ENCODE measurements at places on chromosomes 3 and 15.
A peak's percentile ranks its signal among the peaks of the same experiment; 100 is the strongest.

DNA sequence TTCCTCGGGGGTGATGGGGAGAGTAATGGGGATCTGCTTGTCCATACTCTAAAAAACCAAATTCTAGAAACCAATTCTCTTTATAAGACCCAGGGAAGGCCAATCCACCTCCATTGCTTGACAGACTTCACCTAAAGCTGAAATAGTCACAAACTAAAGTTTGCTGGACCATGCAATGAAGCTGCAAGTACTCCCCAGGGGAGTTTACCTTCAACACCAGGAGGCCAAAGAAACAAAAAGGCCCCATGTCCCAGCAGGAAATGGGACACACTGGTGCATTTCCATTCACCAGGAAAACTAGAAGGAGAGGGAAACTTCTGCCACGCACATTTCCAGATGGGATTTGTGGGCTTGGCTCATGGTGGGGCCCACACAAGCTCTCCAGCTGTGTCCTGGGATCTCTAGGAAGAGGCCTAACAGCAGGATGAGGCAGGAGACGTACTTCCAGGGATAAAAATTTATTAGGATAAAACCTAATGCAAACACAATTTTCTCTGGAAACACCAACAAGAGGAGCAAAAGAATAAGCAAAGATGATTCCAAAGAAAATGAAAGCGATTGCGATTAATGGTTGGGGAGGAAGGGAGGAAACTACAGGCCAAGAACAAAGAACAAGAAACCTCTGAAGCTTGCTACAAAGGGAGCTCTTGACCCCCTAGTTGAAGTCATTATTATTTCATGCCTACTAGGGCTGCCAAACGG is 238.0 kb upstream of the LRTM1 start:
- no peak for DNase-seq

- no peak for DNase-seq
These were observed 624.8 kb downstream of the MAGI1 start for GRCh38 chr3:65413891-65414290.

GRCh38 chr3:61269435-61269834 is 18.2 kb upstream of the FHIT start:
- DNase-seq, result no peak

DNA sequence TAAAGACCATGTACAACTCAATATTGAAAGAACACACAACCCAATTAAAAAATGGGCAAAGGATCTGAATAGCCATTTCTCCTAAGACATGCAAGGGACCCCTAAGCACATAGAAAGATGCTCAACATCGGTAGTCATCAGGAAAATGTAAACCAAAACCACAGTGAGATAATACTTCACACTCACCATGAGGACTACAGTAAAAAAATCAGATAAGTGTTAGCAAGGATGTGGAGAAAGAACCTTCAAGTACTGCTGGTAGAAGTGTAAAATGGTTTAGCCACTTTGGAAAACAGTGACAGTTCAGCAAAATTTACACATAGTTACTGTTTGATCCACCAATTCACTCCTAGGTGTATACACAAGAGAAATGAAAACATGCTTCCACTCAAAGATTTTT is 30.1 kb upstream of the XIRP1 start:
- no peak for DNase-seq

DNA sequence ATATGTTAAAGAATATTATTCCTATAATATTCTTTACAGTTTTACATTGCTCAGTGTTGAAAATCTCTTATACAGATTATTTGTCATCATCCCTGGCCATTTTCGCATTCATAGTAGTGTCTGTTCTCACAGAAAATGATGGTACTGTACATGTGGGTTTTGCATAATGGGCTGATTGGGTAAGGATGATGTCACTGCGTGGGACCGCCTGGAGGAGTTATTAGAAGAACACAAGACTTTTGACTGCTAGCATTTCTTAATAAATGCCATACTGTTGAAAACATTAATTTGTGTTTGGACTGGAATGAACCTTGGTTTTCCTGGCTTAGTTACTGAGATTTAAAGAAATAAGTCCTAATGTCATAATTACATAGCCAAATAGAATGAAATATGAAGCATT is 20.3 kb downstream of the LRCH3 start:
- no peak for DNase-seq

GRCh38 chr3:4707324-4707723 is 214.2 kb downstream of the ITPR1 start:
- DNase-seq, result no peak

DNA sequence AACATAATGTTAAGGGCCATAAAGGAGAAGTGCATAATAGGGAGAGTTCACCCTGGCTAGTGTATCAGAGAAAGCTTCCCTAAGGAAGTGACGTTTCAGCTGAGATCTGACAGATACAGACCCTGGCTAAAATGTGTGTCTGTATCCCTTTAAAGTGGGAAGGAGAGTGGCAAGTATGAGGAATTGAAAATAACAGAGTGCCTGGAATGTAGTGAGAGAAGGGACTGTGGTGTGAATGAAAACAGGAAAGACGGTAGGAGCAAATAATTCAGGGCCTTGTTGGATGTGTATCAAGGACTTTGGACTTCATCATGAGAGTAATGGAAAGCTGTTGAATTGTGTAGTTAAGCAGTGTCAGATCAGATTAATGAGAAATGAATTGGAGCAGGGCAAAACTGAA is 30.5 kb downstream of the NEO1 start:
- DNase-seq, result no peak

DNA sequence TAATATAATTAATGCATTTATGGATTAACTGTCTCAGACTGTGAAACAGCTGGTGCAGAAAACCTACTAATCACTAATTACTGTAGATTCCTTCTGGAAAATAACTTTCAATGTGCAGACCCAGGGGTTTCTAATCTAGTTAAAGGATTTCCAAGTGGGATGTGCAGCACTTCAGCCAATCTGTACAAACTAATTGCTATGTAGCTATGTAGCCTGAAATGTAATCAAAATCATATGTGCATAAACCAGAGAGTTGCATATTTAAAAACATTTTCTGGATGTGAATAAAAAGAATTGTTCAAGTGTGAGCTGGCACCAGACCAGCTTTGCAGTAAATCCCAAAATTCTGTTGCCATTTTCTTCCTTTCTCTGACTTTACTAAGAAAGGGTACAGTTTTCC is 127.5 kb upstream of the CD96 start:
- no peak for DNase-seq

DNA sequence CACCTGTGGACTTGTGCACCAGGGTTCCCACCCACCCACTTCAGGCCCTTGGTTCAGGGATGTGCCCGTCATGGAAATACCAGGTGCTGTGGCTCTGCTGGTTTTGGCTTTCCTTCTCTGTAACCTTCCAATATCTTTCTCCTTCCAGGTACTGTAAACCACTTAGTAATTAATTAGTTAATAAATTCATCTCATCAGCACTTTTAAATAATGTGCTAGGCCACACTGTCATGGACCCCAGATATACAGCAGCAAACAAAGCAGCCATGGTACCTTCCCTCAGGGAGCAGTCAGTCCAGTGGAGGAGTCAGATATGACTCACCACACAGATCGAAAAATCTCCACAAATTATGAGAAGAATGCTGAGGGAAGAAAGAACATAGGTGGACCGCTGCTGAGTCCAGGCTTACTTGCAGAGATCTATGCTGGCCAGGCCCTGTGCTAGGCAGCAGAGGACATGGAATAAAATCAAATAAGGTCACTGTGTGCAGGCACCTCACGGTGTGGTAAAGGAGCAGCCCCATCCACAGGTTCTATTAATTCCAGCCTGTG is 6.8 kb upstream of the GATA2 start:
- no peak for DNase-seq

DNA sequence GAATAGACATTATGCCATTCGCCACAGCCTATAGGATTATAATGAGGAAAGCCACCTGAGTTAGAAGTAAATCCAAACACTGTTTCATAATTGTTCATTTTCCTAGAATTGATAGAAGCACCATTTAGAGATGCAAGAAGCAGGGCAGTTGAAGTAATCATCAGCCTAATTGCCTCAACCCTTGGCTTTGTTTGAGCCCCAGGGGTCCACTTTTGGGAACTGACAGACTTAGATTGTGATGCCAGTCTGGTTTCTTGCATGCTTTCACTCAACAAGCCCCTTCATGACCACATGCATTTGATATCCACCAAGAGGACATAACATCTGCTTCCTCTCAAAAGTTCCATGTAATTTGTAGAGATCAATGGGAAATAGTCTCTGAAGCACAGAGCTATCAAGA is 97.2 kb upstream of the COL8A1 start:
- no peak for DNase-seq

- no peak for DNase-seq
These were observed 109.0 kb downstream of the SAMMSON start for GRCh38 chr3:70108546-70108945.

- no peak for DNase-seq
These were observed 11.7 kb upstream of the ATG7 start for GRCh38 chr3:11260460-11260859.

DNA sequence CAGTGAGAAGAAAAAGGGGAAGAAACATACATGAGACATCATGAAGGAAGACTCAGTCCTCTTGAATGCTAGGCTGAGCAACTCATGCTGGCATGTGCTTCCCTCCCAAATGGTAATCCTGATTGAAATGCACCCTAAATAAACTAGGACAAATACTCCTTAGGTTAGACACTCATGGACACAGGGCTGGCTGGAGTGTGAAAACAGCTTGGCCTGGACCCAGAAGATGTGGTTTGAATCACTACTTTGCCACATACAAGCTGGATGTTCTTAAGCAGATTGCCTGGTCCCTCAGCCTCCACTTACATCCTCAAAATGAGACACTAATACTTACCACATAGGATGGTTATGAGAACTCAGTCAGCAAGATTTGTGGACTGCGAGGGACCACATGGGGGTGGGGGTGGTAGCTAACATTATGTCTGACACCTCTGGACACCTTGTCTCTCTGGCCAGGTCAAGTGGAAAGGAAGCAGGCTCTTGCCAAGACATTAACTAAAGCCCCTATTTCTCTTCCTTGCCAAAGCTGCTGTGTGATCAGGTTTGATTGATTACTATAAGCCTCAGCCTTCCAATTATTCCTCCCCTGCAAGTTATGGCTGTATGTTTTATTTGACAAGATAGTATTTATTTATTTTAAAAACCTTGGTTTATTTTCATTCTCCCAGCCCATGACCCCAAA is 138.9 kb upstream of the SLC7A14 start:
- no peak for DNase-seq

DNA sequence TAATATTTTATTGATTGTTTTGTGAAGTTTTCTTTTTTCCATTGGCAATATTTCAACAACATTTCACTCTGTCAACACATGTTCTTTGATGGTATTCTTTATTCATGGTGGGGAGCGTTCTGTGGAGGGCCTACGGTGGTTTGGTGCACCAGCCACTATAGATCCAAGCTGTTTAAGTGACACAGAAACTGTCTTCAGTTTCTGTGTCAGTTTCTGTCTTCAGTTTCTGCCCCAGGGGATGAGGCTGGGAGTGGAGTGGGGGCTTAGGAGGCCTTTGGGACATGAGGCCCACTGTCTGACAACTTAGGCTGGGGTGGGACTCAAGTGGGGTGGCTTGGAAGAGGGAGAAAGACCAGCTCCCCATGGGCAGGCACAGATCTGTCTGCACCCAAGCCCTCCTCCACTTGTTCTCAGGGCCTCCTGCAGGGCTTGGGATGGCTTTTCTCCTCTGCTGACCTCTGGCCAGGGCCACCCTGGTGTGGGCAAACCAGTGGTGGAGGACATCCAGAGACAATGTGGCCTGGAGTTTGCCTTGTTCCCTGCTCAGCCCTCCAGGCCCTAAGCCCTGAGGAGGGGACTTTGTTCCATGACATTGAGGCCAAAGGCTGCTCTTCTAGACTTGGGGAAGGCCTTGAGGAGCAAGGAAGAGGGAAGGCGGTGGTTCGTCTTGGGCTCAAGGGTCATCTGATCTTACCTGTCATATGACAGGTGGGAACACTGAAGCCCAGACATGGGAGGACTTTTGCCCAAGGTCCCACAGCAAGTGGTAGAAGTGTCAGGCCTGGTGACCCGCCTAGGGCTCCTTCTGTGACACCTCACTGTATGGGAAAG is 60.3 kb upstream of the SMAD6 start:
- DNase-seq, result no peak

- no peak for DNase-seq
These were observed 573 bp downstream of the MME start for GRCh38 chr3:155080692-155081091.

DNA sequence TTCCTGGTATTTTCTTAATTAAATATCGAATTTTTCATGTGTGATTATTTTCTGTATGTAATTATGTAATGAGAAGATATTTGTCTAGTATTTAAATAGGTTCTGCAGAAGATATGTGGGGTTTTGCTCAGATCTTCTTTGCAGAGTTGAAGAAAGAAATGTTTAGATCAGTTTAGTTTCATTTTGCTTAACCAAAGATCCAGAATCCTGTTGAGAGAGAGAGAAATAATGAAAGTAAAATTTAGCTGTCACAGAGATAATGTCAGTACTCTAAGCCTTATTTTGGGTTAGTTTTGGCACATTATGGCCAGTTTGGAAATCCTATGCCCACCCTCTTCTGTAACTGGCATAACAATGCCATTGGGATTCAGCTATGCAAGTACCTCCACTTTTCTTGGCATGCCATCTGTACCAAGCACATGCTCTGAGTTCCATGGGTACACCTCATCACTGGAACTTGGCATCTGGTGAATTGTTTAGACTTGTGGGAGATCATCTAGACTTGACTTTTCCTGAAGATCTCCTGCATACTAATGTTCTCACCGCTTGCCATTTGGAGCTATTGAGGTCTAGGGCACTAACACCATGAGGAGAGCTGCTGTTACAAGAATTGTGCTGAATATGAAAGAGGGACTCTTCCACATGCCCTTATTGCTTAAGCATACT is 30.9 kb downstream of the PLSCR1 start:
- no peak for DNase-seq

GRCh38 chr15:48006031-48006511 is 114.7 kb upstream of the SLC24A5 start:
- no peak for DNase-seq

DNA sequence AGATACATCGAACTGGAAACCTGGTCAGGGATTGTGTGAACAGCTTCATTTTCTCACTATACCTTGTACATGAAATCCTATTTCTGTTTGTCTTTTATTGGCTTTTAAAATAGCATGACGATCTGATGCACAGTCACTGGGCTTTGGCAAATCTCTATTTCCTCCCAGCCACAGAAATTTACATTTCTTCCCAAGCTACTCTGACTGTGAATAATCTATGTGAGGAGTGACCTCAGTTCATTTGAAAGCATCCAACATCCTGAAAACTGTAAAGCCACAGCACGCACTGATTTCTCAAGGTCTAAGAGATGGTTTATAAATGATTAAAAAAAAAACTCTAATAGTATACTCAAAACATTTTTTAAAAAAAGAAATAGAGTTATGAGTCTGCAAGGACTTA is 450.3 kb downstream of the IL5RA start:
- DNase-seq, result no peak

GRCh38 chr3:98817547-98818041 is 54.5 kb downstream of the ST3GAL6 start:
- DNase-seq, result peak; percentile 57

DNA sequence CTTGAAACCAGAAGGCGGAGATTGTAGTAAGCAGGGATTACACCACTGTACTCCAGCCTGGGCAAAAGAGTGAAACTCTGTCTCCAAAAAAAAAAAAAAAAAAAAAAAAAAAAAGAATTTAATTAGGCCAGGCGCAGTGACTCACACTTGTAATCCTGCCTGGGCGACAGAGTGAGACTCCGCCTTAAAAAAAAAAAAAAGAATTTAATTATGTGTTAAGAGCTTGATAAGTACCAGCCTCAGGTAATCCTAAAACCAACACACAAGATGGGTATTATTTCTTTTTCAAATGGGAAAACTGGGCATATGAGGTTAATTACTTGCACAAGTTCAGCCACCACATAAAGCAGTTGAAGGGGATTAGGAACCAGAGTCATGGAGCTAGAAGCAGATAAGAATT is 49.0 kb downstream of the PBRM1 start:
- no peak for DNase-seq
